ENCODE measurements at places on chromosomes 16 and 17.

DNA sequence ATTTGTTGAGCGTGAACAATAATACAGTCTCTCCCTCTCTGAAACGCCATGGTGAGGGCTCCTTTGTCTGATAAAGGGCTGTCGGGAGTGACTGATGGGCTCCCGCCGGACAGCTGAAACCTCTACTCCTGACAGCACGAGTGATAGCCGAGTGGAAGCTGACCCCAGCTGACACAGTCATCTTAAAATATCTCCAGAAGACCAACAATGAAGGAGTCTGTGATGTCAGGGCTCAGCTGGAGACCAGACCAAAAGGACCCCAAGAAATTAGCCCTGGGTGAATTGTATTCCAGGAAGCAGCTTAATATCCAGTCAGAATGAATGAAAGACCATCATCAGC is 22.4 kb downstream of the CCDC182 start:
- DNase-seq = no peak

- no peak for DNase-seq
These were observed 10.8 kb downstream of the FKBP10 start for GRCh38 chr17:41823580-41823979.

- no peak for DNase-seq
These were observed 927.6 kb upstream of the CDH8 start for GRCh38 chr16:62963846-62964245.

GRCh38 chr16:14424595-14424994 is 205.5 kb downstream of the PARN start:
- DNase-seq = no peak

- DNase-seq = no peak
These were observed 719 bp upstream of the RNF227 start for GRCh38 chr17:7916808-7917207.

DNA sequence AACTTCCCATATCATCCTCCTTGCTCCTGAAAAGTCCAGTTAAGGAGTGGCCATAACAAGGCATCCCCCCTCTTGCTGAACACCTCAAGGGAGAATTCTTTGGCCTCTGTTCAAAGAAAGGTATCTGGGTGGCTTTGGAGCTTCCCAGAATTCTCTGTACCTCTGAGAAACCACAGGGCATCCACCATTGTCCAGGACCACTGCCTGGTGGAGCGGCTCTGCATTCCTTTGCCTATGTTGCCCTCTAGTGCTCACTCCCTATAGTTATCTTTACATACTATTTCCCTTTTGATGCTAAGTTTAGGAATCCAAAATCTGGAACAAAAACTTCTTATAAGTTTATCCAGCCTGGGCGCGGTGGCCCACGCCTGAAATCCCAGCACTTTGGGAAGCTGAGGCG is 30.3 kb downstream of the CHD9NB start:
- no peak for DNase-seq

DNA sequence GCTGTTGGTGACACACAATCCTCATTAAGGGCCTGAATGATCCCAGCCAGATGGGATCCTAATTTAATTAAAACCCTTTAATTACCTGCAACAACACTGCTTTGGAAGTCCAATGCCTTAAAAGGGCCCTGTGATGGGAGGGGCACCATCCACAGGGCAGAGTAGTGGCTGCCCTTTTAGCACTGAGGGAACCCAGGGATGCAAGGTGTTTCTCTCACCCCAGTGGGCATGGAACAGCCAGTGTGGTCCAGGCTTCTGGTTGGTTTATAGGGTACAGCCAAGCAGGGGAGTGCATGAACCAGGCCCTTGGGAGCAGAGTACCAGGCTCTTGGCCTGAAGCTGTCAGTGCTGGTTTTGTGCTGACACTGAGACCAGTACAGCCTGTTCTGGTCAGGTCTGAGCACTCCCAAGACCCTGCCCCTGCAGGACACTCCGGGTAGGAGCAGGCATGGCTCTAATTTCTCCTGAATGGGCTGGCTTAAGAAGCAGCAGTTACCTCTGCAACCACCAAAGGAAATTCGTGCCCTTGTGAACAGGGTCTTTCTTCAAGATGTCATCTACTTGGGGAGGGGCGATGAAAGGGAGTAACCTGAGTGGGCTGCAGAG is 9.9 kb downstream of the NXPH3 start:
- no peak for DNase-seq

- DNase-seq = no peak
These were observed 45.2 kb upstream of the GSG1L start for GRCh38 chr16:28108590-28109247.

GRCh38 chr16:89828199-89828869 is at the start of gene SPIRE2:
Gene SPIRE2, plus strand, starts transcription at chr16:89828475. Its CDS starts 76 bp downstream, at chr16:89828551.
- no peak for DNase-seq

GRCh38 chr17:29505836-29506235 is 61.0 kb downstream of the ABHD15 start:
- no peak for DNase-seq

- DNase-seq = no peak
These were observed 10.1 kb downstream of the THRA start for GRCh38 chr17:40072735-40073346.

DNA sequence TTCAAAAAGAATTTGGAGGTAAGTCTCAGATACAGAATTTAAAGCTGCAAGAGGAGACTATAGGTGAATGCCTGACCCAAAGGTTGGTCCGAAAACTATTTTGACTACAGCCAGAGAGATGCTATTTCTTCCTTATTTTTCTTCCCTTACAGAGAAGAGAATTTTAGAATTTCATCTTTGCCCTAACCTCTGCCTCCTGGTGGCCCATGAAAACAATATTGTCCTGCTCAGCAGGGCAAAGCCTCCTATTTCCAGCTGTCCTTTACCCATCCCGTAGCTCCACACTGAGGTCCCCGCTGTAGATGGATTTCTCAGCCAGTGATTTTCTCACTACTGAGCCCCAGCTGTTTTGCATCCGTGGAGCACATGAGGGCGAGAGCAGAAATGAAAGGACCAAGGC is 24.6 kb downstream of the HOXB1 start:
- no peak for DNase-seq

DNA sequence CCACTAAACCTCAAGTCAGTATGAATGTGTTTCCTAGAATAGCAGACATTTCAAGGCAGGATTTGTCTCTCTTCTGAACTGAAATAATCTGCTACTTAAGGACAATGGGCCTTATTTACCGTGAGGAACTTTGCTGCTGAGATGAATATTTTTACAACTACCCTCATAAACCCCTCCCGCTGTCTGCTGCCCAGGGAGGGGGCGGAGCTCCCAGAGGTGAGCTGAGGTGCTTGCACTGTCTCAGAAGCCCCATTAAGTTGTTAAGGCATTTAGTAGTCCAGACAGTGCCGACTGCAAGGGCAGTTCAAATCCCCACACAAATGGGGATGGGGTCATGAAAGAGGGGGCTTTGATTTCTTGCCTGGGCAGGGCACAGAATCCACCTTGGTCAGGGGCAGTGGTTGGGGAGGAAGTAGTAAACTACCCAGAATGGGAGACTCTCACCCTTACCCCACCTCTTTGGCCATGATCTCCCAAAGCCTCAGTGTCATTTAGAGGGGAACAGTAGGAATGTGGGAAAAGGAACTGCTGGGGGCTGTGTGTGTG is 19.2 kb downstream of the HNF1B start:
- no peak for DNase-seq

DNA sequence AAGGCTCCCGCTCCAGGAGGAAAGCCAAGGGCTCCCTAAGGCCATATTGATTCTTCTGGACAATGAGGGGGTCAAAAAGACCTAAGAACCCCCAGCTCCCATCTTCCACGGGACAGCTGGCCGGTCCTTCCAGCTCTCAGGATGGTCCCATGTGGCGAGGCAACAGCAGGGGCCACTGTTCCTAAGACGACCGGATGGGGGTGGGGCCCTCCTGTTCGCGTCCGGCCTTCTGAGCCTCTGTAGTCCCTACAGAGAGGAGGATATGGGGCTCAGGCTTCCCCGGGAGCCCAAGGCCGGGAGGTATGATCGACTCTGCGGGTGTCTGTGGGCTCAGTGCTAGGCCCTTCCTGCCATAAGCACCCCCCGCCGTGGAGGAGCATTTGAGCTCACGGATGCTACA is 6.0 kb upstream of the DCXR start:
- DNase-seq = no peak

DNA sequence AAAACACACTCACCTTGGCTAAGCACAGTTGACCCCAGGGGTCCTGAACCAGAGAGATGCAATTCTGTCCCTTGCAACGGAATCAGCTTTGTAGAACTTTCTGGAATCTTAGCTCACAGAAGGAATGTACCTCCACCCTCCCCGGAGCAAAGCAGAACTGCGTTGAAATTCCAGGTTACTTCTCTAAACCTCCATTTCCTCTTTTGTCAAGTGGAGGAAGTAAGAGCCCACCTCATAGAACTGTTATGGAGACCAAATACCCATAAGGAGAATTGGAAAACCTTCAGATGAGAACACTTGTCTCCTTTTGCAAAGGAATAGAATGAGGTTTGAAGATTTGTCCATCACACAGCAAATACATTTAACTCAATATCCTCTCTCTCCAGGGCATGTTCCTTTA is 86.6 kb upstream of the RBBP6 start:
- no peak for DNase-seq

DNA sequence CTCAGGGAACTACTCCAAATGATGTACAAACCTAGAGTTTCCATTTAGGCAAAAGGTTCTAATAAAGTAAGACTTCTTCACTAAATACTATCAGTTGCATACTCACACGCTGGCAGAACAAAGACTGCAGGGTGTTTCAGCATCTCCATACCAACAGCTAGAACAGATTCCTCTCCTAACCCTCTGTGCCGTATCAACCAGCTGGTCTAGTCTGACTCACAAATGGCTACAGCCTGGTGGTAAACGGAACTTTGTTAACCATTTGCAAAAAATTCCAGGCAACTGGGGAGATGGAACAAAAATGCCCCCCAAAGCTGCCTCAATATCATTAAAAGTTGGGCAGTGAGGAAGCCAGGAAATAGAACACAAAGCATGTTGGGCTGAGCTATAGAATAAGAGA is 217.1 kb downstream of the GRIN2A start:
- no peak for DNase-seq

DNA sequence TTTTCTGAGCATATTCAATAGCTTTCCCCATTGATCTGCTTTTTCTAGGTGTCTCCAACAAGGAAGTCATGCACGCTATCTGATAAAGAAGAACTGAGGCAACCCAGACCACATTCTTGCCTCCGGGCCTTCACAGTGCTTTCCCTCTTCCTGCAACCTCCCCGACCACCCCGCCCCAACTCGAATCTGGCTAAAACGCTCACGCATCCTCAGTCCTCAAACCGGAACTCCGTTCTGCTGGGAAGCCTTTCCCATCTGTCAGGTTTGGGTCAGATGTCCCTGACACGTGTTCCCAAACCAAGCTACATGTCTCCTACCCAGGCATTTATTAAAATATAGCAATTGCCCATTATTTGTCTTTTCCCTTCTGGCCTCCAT is 112.7 kb downstream of the VPS53 start:
- DNase-seq = no peak

GRCh38 chr17:73510981-73511718 is 133.1 kb downstream of the SDK2 start:
- no peak for DNase-seq

- no peak for DNase-seq
These were observed 10.6 kb downstream of the ATPAF2 start for GRCh38 chr17:18028114-18028951.

DNA sequence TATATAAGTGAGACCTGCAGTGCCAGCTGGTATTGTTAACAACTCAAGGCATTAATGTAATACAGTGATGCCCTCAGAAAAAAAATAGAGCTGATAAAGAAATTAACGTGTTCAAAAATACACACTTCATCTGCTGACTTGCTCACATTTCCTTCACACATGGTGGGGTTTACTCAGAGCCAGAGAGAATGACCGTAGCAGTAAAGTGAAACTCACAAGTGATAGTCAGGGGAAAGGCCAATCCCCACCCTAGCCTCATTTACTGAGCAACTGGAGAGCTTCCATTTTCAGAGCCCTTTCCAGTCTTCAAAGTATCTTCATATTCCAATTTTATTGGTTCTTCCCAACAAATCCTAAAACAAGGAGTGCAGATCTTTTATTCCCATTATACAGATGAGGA is 74.0 kb upstream of the HLF start:
- no peak for DNase-seq

DNA sequence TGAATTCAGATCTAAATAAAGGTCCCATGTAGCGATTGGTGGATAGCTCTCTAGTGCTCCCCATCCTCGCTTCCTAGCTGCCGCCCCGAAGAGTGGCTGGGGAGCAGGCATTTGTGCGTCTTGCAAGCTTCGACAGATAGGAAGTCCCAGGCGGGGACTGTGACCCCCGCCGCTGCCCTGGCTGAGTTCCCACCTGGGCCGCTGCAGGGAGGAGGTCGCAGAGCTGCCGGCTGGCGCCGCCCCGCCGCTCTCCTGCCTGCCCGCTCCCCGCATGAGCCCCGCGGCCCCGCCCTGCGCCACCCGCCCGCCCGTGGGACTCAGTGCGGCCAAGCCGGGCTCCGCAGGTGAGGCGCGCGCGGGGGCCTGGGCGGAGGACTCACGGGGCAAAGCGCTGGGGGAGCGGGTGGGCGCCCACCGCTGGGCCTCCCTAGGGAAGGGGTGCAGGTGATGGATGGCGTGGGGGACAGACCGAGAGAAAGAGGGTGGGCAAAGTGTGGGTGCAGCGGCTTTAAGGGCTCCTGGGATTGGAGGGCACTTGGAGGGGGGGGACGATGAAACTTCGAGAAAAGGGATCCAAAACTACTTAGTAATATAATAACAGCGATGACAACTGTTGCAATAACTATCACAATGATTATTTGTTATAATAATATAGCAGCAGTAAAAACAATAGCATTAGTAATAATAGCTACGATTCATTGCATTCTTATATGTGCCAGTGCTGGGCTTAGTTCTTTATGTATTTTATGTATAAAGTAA is at the start of gene OTOA:
TSS of gene OTOA (plus strand) at position 80 of the 759 bp plus-strand sequence. CDS start 14,547 bp downstream, outside the sequence.
- no peak for DNase-seq

DNA sequence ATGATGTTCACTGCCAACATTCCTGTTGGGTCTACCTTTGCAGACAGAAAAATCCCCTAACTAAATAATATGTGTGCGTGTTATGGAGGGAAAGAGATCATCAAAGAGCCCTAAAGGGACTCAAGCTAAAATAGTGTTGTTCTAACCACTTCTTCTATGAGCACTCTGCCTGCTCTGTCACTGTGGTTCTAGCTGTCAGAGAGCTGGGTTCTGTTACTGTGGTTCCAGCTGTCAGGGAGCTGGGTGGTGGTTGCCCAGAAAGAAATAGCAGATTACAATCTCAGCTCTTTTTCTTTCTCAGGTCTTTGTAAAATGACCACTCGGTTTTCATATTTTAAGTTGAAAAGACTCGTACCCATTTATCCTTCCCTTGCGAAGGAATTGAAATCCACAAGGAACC is 176.3 kb downstream of the HS3ST3A1 start:
- no peak for DNase-seq

DNA sequence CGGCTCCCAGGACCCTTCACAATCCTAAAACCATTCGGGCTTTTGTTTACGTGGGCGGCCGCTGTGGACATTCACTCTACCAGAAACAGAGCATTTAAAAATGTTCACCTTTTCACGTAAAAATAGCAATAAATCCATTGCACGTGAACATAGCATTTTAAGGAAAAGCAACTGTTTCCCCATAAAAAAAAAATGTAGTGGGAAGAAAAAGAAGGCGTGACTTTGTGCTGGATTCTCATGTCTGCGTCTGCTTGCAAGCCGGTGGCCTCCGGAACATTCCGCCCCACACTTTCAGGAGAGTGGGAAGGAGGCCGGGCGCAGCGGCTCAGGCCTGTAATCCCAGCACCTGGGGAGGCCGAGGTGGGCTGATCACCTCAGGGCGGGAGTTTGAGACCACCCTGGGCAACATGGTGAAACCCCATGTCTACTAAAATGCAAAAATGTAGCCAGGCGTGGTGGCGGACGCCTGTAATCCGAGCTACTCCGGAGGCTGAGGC is 13.4 kb upstream of the GNG13 start:
- DNase-seq = no peak

GRCh38 chr17:76437467-76438402 is 15.2 kb downstream of the UBE2O start:
- DNase-seq = no peak

GRCh38 chr16:11992008-11992584 is 15.6 kb downstream of the SNX29 start:
- DNase-seq = no peak
